Common myeloid progenitor, CD34-positive (primary cell): ENCODE measurements at places on chromosomes 2 and 18.
A peak's percentile ranks its signal among the peaks of the same experiment; 100 is the strongest.

DNA sequence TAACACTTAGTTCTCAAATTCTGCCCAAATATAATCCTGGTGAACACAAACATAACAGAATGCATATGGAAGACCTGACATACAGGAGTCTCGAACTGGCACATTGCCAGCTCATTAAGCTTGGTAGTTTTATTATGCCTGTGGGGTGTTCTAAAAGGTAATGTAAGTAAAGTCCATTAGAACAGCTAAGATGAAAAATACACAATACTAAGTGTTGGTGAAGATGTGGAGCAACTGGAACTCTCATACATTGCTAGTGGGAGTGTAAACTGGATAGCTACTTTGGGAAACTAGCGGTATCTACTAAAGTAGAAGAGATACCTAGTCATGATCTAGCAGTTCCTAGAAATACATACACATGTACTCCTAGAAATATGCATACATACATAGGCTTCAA lies 24.3 kb upstream of the RAB10 start:
- DNase-seq: no peak

DNA sequence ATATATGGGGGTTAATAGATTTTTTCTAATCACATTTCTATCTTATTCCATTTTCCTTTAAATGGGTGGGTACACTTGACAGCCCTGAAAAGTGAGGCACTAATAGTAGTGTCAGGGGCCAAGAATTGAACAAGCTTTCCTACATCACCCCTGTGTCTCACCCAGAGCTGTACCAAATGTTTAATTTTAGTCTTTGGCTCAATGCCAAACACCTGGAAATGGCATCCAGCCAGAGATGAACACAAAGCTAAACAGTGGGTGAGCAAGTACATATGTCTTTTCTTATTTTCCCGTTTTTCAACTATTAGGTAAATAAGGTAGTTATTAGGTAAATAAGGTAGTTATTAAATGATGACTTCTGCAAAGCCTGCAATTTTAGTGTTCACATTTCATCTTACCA lies 276.3 kb upstream of the ERBB4 start:
- no peak for DNase-seq

DNA sequence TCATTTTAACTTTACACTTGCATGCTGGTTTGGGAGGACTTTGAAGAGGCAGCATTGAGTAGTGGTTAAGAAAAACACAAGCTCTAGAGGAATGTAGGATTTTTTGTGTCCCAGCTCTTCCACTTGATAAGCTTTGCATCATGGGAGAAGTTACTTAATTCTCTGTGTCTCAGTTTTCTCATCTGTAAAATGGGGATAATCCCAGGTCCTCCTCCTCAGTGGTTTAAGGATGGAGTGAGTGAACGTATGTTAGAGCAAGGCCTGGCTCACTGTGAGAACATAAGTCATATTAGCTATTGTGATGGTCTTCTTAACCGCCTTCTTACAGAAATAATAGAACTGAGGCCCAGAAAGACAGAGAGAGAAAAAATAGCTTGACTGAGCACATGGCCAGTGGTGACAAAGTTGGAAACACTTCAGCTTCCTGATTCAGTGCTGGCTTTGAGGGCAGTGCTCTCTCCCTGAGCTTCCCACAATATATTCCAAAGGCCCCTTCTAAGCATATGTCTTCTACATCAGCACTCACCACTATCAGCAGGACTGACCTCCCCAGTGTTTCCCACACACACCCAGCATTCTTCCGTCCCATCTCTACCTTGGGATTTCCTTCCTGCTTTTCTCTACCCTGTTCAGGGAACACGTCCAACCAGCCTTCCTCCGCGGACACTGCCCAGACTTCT lies 214.9 kb upstream of the TNP1 start:
- no peak for DNase-seq

DNA sequence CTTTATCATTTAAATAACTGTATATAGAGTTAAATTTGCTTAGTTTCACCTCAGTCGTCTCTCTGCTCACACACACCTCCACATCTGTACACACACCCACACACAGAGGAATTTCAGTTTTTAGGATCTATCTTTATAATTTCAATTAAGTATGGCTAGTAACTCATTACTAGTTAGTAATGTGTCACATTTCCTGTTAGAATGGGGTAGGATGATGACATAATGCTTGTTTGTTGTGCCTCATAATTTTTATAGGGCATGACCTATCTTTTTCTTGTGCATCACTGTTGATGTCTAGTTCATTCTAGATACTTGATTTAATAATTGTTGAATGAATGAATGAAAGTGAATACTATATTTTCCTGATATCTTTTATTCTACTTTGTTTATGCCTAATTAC lies 108.6 kb downstream of the AGPS start:
- DNase-seq: no peak

- no peak for DNase-seq
Measured at GRCh38 chr2:8016688-8017087, 665.2 kb upstream of the ID2 start.

- no peak for DNase-seq
Measured at GRCh38 chr2:179311101-179311500, 46.5 kb upstream of the SESTD1 start.

DNA sequence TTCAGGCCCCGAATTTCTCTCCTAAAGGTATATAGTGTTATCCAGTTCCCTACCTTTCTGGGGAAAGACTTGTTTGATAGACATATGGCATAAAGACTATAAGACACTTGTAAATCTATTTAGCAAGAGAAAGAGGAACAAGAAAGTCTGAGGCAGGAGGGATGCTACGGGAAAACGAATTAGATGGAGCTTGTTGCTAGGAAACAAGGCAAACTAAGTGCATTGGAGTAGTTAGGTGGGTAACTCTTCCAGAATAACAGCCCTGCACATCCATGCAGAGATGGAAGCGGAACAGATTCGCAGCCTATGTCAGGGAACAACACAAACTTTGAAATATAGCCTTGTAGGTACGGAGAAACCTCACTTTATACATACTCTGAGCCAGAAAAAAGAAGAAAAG lies 810.3 kb upstream of the CRIM1 start:
- no peak for DNase-seq

DNA sequence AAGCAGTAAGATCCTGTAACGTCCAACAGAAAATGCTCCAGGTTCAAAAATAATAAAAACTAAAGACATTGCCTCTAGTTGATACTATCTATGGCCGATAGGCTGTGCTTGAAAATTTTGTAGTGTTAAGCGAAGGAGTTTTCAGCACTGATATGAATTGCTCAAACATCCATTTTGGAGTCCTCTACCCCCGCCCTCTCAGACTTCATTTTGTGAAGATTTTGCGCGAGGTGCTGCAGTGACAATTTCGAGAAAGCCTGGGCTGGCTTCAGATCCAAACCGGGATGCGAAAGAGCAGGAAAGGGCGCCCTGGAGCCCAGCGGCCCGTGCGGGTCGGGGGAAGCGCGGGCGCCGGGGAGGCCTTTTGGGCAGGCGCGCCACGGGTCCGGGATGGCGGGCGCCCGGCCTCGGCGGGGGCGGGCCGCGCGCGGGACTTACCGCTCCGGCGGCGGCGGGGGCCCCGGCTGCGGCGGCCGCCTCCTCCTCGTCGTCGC lies 1.8 kb downstream of the SP3 start:
- DNase-seq: peak; percentile 93

- DNase-seq: no peak
Measured at GRCh38 chr2:123438251-123438650, 586.8 kb upstream of the CNTNAP5 start.

DNA sequence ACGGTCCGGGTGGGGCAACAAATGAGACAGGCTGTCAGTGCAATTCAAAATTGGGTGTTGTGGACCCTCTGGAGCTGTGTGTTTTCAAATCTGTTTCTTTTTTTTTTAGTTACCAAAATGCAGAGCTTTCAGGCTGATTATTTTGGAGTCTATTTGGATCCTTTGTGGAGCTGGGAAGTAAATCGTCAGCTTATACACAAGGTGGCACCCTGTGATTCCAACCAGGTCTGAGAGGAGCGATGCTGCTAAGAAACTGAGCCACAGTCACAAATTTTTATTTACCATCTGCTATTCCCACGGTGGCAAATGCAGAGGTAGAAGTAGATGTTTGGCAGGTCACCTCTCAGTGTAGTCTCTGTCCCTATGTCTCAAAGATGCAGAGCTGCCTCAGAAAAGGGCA lies 3.8 kb upstream of the EPC2 start:
- DNase-seq: no peak

- peak; percentile 24 for DNase-seq
Measured at GRCh38 chr18:36411745-36412168, 114.2 kb downstream of the FHOD3 start.

DNA sequence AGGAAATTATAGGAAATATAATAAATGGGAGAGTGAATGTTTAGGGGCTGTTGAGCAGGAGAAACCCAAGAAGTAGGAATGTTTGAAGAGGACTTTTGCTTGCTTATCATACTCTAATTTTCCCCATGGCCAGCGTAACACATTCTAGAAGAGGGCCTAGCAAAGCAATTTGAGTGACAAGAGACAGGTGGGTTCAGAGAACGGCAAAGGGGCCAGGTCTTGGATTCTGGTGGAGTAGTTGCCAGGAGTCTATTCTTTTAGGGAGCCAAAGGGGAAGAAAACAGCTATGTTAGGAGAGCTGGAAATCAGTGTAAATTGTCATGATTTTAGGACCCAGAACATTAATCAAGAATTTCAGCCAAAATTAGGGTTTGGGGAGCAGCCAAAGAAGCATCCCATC lies 96.5 kb downstream of the COL5A2 start:
- no peak for DNase-seq

GRCh38 chr2:33521791-33522281 lies 45.4 kb downstream of the RASGRP3 start:
- DNase-seq: no peak

DNA sequence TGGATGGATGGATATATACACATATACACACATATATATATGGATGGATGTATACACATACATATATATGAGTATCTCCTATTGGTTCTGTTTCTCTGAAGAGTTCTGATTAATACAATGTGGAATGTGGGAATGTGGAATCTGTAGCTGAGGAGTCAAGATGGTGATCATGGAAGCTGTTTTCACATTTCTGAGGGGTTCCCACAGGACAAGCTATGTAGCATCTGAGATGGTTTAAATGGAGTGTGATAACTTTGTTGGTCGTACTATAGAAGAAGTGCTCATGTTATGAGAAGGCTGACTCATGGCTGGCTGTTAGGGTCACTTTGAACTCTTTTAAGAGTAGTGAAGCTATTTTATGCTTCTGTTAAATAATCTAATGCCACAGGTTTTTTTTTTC lies 279.7 kb downstream of the MEIS1 start:
- no peak for DNase-seq

GRCh38 chr2:108988796-108989713 lies at the start of gene EDAR:
TSS of gene EDAR (minus strand) at chr2:108989220. CDS start at chr2:108931014, 58,206 bp downstream.
- DNase-seq: peak; percentile 38

DNA sequence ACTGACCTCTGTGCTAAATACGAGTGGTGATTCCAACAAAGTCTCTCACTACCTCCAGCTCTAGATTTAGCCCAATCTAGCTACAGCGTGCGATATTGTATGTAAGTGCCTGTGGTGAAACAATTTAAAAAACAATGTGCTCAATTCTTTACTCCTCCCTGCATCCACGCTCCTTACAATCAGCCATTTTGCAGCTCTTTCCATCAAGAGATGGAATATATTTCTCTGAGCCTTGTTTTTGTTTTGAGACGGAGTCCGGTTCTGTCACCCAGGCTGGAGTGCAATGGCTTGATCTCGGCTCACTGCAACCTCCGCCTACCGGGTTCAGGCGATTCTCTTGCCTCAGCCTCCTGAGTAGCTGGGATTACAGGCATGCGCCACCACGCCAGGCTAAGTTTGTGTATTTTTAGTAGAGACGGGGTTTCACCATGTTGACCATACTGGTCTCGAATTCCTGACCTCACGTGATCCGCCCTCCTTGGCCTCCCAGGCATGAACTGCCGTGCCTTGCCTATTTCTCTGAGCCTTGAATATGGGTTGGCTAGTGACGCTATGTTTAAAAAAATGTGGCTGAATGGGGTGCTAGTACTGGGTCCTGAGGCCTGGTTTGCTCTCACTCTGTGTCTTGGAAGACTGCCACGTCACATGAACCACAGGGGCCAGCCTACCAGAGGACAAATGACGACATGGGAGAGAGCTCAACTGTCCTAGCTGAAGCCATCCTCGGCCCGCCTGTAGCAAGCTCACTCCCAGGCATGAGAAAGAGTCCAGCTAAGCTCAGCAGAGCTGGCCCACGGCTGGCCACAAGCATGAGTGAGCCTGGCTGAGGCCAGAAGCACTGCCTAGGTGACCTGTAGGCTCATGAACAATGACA lies 14.8 kb downstream of the WDFY1 start:
- peak; percentile 34 for DNase-seq
